Central memory CD8-positive, alpha-beta T cell (primary cell): ENCODE measurements at places on chromosomes 11 and 22.

DNA sequence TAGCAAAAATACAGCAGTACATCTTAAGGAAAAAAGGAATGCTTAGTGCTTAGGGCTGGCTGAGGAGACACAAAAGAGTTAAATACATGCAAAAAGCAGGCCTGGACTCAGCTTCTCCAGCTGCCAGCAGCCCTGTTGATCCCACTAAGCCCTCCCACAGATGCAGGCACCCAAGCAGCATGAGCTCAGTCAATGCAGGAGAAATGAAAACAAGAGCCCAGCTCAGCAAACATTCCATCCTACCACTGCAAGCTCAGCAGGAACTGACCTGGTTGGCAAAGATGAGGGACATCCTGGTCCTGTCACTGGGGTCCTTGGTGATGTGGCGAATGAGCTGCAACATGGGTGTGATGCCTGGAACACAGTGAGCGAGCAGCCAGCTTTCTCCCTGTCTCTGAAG lies 5.8 kb downstream of the CYB5R2 start:
- DNase-seq, result no peak
- peaks cover 22% of the 10 kb centered on the region for H3K27me3 ChIP-seq
- H3K36me3 ChIP-seq, result no peaks in the 10 kb centered on the region
- H3K4me1 ChIP-seq, result peaks cover 4% of the 10 kb centered on the region
- H3K27ac ChIP-seq, result no peak overlapping the region
- H3K4me3 ChIP-seq, result no peak overlapping the region

DNA sequence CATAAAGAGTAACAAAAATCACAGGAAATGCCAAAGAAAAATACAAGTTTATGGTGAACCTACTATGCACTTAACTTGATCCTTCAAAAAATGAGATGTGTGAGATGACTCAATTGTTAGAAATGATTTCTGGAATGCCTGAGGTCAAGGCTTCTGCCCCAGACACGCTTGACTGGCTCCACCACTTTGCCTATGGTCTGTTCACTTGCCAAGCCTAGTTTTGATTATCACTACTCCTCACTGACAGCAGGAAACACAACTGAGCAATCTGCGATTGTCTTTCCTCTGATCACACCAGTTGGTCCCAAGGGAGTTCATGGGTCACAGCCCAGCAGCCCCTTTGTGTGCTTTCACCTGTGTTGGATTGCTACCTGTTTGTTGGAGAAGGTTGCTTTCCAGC lies 20.6 kb upstream of the PRDM10 start:
- peaks cover 1% of the 10 kb centered on the region for H3K36me3 ChIP-seq
- H3K27me3 ChIP-seq, result no peaks in the 10 kb centered on the region
- no peak overlapping the region for H3K27ac ChIP-seq

DNA sequence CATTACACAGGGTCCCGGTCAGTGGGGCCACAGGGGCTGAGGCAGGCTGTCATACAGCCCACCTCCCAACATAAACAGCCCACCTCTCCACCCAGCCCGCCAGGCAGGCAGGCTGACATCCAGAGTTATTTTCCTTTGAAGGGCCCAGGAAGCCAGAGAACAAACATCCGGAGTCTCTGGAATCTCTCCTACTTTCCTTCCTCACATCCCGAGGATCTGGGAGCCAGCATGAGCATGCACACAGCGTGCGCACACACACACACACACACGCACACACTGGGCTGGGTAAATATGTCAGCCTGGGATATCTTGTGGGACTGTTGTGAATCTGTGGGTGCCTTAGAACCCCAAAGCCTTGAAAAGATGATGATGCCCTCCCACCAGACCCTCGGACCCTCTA lies 55.4 kb downstream of the PDE2A start:
- H3K4me1 ChIP-seq, result peaks cover 32% of the 10 kb centered on the region
- no peak overlapping the region for H3K4me3 ChIP-seq
- no peak for DNase-seq
- peaks cover 22% of the 10 kb centered on the region for H3K27me3 ChIP-seq
- H3K27ac ChIP-seq, result no peak overlapping the region

GRCh38 chr11:108886660-108887009 lies 221.8 kb downstream of the DDX10 start:
- no peaks in the 10 kb centered on the region for H3K36me3 ChIP-seq
- no peaks in the 10 kb centered on the region for H3K4me1 ChIP-seq
- DNase-seq, result no peak
- H3K4me3 ChIP-seq, result no peak overlapping the region
- H3K27ac ChIP-seq, result no peak overlapping the region

- H3K36me3 ChIP-seq, result peaks cover 2% of the 10 kb centered on the region
- peaks cover 10% of the 10 kb centered on the region for H3K4me1 ChIP-seq
- H3K27ac ChIP-seq, result peak overlapping the region; percentile 57
- no peak for DNase-seq
Observed at GRCh38 chr22:20076627-20077172, 3.3 kb upstream of the DGCR8 start.

DNA sequence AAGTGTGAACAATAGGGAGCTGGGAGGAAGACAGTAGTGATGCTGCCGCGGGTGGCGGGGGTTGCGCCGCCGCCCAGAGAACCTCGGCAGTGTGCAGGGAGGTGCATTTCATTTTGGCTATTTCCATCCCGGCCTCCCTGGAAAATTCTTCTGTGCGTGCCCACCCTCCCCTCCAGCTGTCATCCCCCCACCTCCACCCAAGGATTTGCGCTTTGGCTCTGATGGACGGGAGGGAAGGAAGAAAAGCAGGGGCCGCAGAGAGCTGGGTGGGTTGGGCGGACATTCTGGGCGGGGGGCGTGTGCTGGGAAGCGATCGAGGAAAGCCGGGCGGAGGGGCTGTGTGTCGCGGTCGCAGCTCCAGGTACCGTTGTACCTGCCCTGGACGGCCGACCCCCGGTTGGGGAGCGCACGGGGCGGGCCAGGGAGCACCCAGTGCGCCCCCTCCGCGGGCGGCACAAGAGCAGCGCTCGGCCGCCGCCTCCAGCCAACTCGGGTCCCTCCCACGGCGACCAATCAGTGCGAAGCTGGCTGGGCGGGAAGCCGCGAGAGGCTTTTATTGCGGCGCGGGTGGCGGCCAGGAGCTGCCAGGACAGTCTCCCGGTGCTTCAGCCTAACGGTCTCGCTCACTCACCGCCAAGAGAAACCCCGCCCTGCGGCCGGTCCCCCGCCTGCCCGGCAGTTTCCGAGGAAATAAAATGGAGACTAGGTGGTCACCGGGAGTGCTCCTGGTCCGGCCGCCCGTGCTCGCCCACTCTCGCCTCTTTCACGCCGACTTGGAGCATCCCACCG lies 1.6 kb downstream of the NCAM1 start:
- peaks cover 14% of the 10 kb centered on the region for H3K4me1 ChIP-seq
- no peak overlapping the region for H3K27ac ChIP-seq
- peak overlapping the region; percentile 59 for H3K4me3 ChIP-seq

DNA sequence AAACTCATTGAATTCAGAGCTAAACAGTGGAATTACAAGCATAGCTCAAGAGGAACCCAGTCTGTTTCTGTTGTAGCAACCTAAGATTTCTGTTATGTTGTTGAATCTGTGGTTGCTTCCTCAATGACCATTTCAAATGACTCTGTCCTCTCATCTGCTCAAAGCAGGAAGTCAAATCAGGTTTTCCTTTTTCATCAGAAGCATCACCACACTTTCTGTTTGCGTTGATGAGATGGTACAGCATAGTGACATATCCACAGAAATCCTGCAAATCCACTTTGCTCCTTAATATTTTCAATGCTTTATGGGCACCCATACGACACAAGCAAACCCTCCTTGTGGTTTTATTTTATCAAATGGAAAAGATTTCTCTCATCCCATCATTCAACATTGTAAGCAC lies 12.6 kb upstream of the UCP2 start:
- H3K27ac ChIP-seq, result peak overlapping the region; percentile 99
- peaks cover 33% of the 10 kb centered on the region for H3K4me1 ChIP-seq
- peaks cover 12% of the 10 kb centered on the region for H3K36me3 ChIP-seq
- no peaks in the 10 kb centered on the region for H3K27me3 ChIP-seq
- H3K4me3 ChIP-seq, result peak overlapping the region; percentile 75
- peak; percentile 51 for DNase-seq

DNA sequence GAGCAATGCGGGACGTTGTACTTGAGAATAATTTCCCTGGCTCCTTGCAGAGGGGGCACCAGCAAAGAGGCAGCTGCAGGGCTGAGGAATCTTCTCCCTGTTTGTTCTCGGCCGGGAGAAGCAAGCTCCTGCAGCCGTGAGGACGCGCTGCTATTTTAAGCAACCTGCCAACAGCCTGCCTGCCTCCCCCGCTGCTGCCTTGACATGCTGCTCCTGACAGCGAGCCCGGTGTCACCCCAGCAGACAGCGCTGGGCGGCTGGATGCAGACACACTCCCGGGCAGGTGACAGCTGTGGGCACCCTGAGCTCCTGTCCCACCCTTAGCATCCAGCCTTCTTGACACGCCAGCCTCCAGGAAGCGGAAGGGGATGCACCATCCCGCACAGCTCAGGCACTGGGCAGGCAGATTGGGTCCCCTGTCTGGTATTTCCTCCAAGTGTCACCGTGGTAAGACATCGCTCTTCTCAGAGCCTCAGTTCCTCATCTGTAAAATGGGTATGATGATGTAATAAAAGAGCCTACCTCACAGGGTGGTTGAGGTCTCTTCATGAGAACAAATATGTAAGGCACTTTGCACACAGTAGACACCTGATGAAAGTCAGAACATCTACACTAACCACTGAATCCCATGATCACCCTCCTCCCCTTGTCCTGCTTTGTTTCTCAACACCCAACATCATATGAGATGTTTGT lies 530.6 kb downstream of the MN1 start:
- no peaks in the 10 kb centered on the region for H3K4me1 ChIP-seq
- no peak overlapping the region for H3K27ac ChIP-seq
- H3K4me3 ChIP-seq, result no peak overlapping the region
- peaks cover 55% of the 10 kb centered on the region for H3K27me3 ChIP-seq
- no peak for DNase-seq

DNA sequence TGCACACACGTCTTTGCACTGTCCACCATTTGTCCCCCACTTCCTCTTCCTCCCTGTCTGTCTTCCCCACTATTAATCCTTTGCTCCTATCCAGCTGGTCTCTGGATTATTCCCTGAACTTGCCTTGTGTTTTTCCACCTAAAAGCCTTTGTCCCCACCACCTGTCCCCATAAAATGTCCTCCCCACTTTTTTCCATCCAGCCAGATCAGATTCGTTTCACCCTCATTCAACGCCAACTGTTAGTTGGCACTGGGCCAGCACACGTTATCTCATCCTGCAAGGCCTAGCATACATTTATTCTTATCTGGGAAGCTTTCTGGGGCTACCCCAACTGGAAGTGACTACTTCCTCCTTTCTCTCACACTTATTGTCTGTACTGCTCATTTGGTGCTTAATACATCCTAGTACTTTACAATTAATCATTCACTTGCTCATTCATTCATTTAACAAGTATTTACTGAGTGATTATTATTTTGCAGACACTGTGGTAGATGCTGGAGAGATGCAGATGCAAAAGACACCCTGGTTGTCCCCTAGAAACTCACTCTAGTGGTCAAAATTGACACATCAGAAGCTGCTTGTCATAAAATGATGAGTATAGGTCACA lies 96.2 kb downstream of the RASSF10 start:
- no peaks in the 10 kb centered on the region for H3K4me1 ChIP-seq
- peaks cover 70% of the 10 kb centered on the region for H3K27me3 ChIP-seq
- no peaks in the 10 kb centered on the region for H3K36me3 ChIP-seq
- H3K4me3 ChIP-seq, result no peak overlapping the region
- H3K27ac ChIP-seq, result no peak overlapping the region

GRCh38 chr11:119663279-119663678 lies 65.7 kb downstream of the NECTIN1 start:
- peaks cover 8% of the 10 kb centered on the region for H3K27me3 ChIP-seq

DNA sequence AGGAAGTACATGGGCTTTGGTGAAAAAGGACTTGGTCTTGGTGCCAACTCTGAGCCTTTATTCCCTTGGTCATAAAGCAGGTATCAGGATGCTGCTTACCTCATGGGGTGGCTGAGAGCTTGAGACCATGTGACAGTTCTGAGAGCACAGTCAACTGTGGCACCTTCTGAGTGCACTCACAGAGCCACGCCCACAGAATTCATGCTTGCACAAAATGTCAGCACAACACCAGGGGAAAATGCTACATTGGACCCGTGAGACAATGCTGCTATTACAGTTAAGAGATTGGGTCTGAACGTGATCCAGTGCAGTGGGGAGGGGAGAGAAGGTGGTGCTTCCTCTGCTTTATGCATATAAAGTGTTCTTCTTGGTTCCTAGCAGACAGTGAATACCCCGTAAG lies 79.5 kb upstream of the SPON1 start:
- no peaks in the 10 kb centered on the region for H3K27me3 ChIP-seq
- peak overlapping the region; percentile 4 for H3K27ac ChIP-seq
- no peaks in the 10 kb centered on the region for H3K4me1 ChIP-seq

GRCh38 chr11:119416606-119417580 lies 6.1 kb downstream of the THY1 start:
- H3K36me3 ChIP-seq, result no peaks in the 10 kb centered on the region
- peaks cover 2% of the 10 kb centered on the region for H3K4me1 ChIP-seq
- no peak for DNase-seq
- H3K4me3 ChIP-seq, result no peak overlapping the region

DNA sequence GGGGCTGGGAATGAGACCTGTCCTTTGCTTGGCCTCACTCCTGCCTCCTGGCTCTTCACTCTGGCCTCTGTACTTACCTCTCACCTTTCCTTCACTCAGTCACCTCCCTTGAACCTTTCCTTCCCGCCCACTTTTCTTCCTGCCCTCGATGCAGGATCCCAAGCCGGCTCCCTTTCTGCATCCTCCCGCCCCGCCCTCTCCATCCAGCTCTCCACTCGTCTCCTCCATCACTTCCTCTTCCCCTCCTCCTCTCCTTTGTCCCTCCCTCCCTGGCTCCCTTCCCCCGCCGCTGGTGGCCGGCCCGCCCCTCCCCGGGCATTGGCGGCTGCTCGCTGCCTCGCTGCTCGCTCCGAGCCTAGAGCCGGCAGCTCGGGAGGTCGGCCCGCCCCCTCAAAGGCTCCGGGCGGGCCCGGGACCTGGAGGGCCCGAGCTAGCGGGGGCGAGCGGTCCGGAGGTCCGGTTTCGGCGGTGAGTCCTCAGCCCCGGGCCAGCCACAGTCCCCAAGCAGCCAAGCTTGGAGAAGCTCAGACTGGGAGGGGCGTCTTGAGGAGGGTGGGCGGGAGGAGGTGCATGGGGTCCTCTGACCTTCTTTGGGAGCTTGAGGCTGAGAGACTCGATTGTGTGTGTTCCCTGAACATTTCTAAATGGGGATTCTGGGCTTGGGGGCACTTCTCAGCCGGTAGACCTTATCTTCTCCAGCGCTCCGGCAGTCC lies 13.8 kb downstream of the PHLDB1 start:
- H3K27ac ChIP-seq, result no peak overlapping the region
- no peaks in the 10 kb centered on the region for H3K36me3 ChIP-seq

DNA sequence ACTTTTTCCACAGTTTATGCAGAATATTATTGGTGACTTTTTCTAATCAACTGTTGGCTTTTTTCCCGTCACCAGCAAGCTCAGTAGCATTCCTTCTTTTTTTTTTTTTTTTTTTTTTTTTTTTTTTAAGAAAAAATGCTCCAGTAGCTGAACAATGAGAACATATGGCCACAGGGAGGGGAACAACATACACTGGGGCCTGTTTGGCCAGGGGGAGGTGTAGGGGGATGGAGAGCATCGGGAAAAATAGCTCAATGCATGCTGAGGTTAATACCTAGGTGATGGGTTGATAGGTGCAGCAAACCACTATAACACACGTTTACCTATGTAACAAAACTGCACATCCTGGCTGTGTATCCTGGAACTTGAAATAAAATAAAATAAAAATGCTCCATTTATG lies 82.5 kb downstream of the ARHGAP42 start:
- peaks cover 1% of the 10 kb centered on the region for H3K36me3 ChIP-seq
- no peak overlapping the region for H3K27ac ChIP-seq
- H3K27me3 ChIP-seq, result no peaks in the 10 kb centered on the region
